ENCODE measurements at places on chromosomes 11 and 22. TPM values are rescaled to one million over a fixed set of nuclear protein-coding genes. Genes with fewer than 3 reads are reported as not detected.

Gene BEST1
- 1.4 TPM for total RNA-seq

Gene CNIH2
- total RNA-seq: not detected

Gene ANO5
- total RNA-seq: 9.0 TPM

Gene FSHB
- total RNA-seq: not detected

Measured in renal cortical epithelial cell (primary cell).